ENCODE measurements at places on chromosomes 12 and 14. TPM values are rescaled to one million over a fixed set of nuclear protein-coding genes. Genes with fewer than 3 reads are reported as not detected.

GRCh38 chr12:12897302-12897701 is 5.9 kb downstream of the GPRC5A start:
- no peak for DNase-seq

GRCh38 chr14:68888025-68888850 is 90.9 kb downstream of the ACTN1 start:
- no peak for DNase-seq

GRCh38 chr12:20264026-20264425 is 104.3 kb upstream of the PDE3A start:
- no peak for DNase-seq

DNA sequence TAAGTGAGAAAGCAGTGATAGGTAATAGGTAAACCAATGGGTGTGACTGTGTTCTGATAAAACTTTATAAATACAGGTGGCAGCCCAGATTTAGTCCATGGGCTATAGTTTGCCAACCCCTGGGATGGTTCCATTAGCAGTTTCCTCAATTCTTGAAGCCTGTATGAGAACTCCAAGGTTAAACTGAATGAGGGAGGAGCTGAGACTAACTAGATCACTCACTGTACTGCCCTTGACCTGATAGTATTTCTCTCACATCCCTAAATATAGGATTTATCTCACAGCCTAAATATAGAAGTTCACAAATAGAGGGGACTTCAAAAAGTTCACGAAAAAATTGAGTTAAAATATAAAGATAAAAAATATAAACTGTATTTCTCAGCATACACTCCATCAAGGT is 439.6 kb upstream of the CCDC196 start:
- no peak for DNase-seq

- DNase-seq, result no peak
Measured at GRCh38 chr14:33568935-33569579, 381.8 kb downstream of the EGLN3 start.

GRCh38 chr14:93974299-93974698 is 2.1 kb downstream of the ASB2 start:
- DNase-seq, result no peak

The ADGRD1 gene
- not detected for total RNA-seq
